ENCODE measurements at places on chromosomes 2 and 18.

GRCh38 chr18:4016391-4017049, 438.6 kb downstream of the DLGAP1 start:
- DNase-seq: no peak

DNA sequence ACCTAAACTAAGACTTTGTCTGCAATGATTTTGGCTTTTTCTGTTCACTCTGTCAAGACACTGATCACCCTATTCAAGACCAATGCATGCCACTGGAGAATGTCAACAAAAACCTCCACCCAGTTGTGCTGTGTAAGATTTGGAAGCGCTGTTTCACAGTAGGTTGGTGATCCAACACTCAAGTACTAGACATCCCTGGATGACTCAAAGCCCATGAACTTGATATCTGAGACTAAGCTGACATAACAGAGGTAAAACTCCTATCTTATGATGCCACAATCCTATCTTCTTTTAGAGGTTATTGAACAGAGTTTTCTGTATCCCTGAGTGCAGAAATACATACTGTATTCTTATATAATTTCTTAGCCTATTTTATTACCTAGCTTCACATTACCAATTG, 251.3 kb upstream of the ETAA1 start:
- no peak for DNase-seq

- no peak for DNase-seq
Measured at GRCh38 chr18:31920277-31920676, 22.7 kb downstream of the TRAPPC8 start.

DNA sequence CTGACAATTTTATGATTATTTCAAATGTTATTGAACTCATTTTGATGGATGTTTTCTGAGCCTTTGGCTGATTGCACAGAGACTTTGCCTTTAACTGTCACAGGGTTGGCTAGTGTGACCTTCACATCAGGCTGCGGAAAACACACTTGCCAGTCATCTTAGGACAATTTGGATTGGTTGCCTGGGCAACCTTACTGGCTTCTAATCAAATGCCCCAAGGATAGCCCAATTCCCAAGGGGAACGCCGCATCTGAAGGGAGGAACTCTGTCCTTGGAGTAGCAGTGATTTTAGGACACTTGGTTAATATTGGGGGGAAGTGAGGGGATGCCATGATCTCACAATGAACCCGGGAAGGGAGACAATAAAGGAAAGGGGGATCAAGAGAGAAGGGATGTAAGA, 29.5 kb downstream of the OSBPL6 start:
- DNase-seq: no peak

DNA sequence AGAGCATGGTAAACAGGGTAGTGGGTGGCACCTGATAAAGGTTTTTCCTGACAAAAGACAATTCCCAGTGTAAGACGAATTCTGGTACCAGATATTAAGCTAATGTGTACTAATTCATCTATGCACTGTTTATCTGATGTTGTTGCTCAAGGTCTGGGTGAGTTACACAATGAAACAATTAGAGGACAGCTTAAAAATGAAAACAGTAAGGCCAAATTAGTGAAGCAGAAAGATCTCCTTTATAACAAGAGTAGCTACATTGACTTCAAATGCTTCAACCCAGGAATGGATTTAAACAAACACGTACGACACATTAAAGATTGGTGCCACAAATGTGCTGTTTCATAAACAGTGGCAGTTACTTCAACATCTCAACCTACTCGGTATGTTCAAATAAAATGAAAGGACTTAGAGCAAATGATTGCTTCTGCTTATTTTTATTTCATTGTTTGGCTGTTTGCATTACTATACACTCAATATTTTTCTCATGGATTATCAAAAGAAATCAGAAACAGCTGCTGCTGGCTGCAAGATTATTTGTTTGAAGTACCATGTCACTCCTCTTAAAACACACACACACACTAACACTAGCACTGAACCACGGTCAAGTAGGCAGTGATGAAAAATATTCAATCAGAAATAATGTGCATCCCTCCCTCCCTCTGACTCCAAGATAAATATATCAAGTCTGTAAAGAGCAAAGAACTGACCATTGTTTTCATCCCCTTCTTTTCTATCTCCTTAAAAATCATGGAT, 94.4 kb upstream of the RND3 start:
- no peak for DNase-seq

DNA sequence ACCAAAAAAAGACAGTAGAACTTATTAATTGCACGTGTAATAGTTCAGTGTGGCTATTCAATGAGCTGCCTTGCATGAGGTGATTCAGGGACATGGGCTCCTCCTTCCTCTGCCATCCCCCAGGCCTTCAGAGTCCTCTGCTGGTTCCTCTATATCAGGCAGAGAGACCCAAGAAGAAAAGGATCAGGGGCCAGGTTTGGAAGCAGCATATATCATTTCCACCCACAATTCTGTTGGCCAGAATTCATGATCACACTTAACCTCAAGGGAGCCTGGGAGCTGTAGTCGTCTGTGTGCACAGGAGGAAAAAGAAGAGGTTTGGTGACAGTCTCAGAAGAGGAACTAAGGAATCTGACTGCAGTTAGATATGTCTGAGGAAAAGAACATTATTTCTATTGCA, 114.0 kb upstream of the GLS start:
- no peak for DNase-seq

DNA sequence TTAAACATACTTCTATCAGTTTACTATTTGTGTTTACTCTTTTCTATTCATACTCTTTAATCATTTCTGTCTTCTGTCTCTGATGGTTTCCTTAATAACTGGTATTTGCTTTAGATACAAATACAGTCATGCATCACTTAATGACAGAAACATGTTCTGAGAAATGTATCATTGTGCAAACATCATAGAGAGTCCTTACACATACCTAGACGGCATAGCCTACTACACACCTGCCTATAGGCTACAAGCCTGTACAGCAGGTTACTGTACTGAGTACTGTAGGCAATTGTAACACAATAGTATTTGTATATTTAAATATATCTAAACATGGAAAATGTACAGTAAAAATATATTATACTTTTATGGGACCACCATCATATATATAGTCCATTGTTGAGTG, 36.3 kb downstream of the VSNL1 start:
- no peak for DNase-seq

GRCh38 chr2:164514491-164514890, 106.8 kb downstream of the GRB14 start:
- no peak for DNase-seq
